ENCODE measurements at places on chromosomes 2 and 18.

DNA sequence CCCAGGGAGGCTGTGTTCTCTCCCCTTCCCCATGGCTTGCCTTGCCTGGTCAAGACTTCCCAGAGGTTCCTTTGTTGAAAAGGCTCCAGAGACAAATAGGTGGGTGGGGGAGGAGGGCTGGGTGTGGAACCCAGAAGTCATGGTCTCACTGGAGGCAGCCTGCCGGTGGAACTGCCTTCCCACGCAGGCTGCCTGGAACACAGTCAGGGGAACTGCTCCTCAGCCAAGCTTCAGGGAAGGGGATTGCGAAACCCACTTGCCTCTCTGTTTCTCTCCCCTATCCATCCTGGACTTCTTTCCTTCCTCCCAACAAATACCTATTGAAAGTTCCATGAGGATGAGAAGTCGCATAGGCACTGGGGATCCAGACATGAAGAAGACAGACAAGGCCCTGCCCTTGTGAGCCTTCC is 31.6 kb downstream of the MARCO start:
- no peak for DNase-seq

DNA sequence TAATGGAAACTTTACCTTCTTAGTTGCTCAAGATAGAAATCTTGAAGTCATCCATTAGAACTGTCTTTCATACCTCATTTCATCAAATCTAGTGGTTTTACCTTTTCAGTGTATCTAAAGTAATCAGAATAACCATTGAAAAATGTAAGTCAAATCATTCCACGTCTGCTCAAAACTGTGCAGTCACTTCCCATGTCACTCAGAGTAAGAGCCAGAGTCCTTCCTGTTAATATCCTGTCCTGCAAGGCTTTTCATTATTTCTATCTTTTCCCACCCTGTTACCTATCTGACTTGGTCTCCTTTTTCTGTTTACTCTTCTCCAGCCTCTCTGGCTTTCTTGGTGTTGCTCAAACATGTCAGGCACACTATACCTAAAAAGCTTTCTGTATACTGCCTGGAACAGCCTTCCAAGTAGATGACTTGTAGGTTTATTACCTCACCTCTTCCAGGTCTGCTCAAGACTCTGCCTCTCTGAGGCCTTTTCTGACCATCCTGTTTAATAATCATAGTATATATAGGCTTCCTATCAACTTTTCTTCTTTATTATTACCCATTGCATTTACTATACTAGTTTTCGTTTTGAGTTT is 3.4 kb downstream of the C2orf69 start:
- DNase-seq: no peak

- DNase-seq: no peak
Measured at GRCh38 chr2:127256866-127257265, 36.8 kb upstream of the CYP27C1 start.

DNA sequence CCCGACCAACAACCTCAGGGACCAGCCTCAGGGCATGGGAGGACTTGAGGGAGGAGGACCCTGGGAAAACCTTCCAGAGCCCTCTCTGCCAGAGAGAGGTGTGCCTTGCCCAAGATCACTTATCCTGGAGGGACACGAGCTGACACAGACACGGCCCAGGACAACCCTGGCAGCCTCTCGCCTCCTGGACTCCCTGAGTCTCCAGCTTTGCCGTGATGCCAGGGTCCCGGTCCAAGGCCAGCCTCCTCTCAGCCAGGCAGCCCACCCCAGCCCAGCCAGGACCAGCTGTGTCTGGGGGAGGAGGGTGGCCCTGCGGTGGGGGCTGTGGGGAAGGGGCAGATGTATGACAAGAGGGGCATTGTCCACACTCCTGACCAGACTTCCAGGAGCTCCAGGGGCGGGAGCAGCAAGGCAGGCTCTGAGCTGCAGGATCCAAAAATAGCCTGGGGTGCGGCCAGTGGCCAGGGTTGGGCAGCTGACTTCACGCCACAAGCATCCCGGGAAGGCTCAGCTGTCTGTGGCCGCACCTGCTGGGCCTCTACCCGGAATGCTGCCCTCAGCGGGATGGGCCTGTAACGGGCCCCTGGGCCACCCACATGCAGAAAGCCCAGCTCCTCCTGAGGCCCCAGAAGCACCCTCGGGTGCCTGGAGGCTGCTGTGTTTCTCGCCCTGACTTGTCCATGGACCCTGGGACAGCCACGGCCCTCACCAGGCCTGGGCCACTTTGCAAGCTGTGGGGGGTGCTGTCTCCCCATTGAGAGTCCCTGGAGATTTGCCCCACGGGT is 65.5 kb upstream of the GPC1 start:
- DNase-seq: peak; percentile 89

DNA sequence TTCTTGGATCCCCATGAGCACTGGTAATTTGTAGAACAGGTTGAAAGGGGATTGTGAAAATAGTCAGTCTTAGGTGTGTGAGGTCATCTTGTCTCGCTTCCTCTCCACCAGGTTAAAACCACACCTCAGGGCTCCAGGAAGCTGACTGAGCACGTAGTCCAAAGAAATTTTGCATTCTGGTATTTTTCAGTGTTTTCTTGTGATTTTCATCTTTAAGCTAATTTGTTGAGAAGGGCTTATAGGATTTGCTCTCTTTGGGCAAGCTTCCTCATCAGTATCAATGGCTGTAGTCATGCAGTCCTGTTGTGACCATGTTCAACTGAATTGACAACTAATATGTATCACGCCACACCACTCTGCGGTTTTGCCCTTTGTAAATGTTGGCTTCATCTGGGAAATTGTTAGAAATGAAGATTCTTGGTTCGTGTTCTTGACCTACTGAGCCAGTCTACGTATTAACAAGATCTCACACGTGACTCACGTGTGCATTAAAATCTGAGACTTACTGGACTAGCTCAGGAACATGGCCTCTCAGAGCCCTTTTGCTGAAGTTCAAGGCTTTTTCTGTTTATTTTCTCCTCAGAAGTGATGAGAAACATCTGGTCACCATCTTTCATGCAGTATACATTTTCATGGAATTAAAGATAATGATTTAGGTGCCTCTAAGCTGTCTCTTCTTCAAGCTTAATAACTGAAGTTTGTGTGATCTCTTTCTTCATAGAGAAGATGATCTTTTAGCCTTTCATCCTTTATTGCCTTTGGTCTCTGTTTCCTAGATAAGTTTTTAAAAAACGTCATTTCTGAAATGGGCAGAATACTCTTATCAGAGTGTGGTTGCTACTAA is 32.8 kb downstream of the FMNL2 start:
- DNase-seq: no peak

GRCh38 chr2:222677981-222678380 is 6.5 kb downstream of the MOGAT1 start:
- DNase-seq: no peak

Measured in astrocyte of the spinal cord (primary cell).